Left lobe of liver (tissue), 2 donors: ENCODE measurements at places on chromosomes 12 and 14. TPM values are rescaled to one million over a fixed set of nuclear protein-coding genes. Genes with fewer than 3 reads are reported as not detected.
A peak's percentile ranks its signal among the peaks of the same experiment; 100 is the strongest.

Gene GPR162
- total RNA-seq = 1.3 TPM

Gene KRT71
- total RNA-seq = not detected

DNA sequence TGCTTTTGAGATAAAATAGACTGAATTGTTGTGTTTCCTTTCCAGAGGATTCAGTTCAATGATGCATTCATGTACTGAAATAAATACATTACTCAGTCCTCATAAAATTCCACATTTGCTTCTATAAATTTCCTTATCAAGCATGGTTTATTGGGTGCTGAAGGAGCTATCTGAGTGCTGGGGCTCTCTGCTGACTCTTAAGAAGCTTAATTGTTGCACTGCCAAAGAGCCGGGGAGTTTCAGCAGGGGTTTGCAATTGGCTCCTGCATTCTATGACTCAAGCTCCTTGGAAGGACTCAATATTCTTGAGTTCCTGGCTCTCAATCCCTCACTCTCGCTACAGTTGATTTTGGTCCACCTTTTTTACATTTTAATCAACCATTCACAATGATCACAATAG lies 69.8 kb upstream of the PYGL start:
- DNase-seq = no peak

Gene UNG
- 17.2 TPM for total RNA-seq

DNA sequence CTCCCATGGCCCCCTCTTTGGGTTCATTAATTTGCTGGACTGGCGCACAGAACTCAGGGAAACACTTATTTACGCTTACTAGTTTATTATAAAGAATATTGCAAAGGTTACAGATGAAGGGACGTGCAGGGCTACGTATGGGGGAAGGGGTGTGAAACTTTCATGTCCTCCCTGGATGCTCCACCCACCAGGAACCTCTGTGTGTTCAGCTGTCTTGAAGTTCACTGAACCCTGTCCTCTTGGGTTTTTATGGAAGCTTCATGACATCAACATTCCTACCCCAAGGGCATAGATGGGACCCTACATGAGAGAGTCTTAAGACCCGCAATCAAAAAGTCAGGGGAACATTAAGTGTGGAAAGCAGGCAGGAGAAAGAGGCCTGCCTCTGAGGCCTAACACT lies 58.1 kb downstream of the ADIPOR2 start:
- no peak for DNase-seq

Gene MMP14
- 10.9 TPM for total RNA-seq

DNA sequence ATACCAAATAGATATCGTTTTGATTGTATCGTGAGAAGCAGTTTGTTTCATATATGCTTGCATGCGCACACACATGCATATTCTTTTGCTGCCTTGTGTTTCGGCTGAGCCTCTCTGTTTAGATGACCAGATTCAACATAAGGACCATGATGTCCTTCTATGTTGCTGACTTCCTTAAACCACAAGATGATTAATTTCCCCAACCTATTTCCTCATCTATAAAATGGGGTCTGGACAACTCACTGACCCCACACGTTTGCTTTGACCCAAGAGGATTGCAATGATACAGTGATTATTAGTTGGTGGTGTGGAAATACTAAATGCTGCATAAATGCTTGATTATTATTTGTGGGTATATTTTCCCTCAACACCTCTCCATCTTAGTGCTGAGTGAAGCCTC lies 16.8 kb upstream of the FOS start:
- DNase-seq = no peak

Gene SRP54
- total RNA-seq = 41.0 TPM

- no peak for DNase-seq
These were observed 209.9 kb upstream of the GARIN2 start for GRCh38 chr14:66979101-66979974.

DNA sequence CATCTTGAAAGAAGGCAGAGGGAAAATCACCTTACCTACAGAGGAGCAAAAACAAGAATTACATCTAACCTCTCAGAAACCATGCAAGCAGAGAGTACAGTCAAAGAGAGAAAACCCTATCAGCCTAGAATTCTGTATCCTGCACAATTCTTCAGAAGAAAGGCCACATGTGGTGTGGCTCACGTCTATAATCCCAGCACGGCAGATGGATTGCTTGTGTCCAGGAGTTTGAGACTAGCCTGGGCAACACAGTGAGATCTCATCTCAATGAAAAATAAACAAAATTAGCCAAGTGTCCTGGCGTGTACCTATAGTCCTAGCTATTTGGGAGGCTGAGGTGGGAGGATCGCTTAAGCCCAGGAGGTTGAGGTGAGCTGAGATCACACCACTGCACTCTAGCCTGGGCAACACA lies 48.2 kb downstream of the ATF7 start:
- DNase-seq = no peak

Gene SMCO2
- not detected for total RNA-seq

DNA sequence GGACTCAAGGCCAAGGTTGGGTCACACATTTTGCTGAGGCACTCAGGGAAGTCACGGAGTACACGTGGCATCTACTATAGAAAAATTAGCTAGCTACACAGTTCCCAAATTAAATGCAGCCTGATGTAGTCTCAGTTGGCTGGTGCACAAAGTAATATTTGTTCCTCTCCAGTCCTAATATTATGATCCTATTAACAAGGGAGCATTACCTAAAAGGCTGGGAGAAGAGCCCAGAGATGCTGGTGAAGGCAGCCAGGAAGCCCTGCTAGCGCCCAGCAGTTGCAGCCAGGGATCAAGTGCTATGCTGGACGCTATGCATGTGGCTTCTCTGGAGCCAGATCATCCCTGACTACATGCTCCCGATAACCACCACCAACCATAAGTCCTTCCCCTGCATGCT lies 88.0 kb upstream of the GSC start:
- no peak for DNase-seq

- no peak for DNase-seq
These were observed 271.1 kb upstream of the G2E3 start for GRCh38 chr14:30287579-30288445.

Gene TMTC1
- 5.4 TPM for total RNA-seq

DNA sequence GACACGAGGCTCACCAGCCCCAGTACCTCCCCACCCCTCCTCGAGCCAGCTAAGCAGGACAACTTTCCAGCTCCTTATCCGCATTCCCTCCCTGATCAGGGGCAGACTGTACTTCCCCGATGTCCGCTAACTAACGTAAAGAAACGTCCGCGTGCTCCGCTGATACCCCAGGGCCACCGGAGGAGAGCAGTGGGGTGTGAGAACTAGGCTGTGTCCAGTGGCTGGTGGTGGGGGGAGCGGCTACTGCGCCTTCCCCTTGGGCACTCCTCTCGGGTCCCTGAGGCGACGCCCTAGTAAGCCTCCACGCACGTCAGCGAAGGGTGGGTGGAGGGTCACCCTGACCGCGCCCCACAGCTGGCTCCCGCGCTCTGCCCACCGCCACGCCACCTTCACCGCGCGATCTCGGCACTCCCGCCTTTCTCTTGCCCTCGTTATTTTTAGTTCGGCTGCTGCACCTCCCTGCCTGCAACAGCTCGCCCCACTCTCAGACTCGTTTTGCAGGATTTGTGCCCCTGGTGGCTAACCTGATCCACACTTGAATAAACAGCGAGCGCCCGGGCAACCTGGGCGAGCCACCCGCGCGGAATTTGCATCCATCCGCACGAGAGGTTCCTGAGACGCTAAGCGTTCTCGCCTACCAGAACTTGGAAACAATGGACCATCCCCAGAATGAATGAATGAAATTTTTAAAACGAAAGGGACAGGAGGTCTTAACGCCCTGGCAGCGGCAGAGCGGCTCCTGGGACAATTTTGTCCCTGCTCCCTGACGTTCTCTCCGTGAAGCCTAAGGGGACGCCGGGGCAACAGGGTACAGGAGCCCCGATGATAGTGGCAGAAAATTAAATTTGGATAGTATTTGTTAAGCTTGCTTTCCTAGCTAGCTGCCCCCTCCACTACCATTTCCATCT lies 6.9 kb upstream of the BMP4 start:
- DNase-seq = no peak

DNA sequence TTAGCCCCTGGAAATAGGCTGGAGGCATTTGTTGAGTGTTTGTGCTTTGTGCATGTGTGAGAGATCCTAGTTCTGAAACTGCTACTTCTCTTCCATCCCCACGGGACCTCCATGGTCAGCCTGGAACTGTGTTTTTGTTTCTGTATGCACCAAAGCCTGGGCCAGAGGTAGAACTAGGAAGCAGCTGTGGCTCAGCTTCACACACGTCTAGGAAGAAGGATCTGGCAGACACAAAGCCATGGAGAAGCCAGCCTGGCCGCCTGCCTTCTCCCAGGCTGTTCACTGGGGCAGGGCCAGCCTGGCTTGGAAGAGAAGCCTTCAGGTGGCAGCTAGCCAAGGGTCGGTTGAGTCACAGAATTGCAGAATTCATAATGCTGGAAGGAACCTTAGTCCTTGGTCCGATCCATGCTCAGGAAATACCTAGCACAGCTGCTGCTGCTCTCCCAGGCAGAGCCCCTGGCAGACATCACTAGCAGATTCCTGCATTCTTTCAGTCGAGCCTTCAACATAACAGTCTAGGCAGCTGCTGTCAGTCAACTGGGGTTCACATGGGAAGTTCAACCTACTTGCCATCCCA lies 27.0 kb downstream of the RIN3 start:
- peak; percentile 90 for DNase-seq

Gene INHBE
- total RNA-seq = 81.6 TPM

DNA sequence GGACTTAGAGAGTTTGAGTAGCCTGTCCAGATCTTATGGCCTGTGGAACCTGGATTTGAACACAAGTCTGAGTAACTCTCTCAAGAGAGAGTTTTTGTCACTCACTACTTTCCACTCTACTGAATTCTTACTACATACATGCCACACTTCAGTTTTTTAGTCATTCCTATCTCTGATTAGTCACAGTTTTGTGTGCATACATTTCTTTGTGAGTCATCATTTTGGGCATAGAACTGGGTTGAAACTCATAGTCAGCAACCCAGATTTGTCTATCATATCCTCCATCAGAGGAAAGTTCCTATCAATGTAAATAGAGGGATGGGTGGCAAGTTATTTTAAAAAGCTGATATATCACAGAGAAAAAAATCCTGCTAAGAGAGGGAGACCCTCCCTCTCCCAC lies 42.9 kb downstream of the FLRT2 start:
- DNase-seq = no peak

GRCh38 chr14:26765768-26766520 lies 168.1 kb upstream of the NOVA1 start:
- DNase-seq = peak; percentile 46

GRCh38 chr14:52329678-52330369 lies 15.7 kb downstream of the PTGER2 start:
- no peak for DNase-seq

- DNase-seq = no peak
These were observed at the start of gene TTC7B for GRCh38 chr14:90815822-90816662. Gene TTC7B, minus strand, starts transcription at chr14:90816430. Its CDS starts 135 bp downstream, at chr14:90816295.

DNA sequence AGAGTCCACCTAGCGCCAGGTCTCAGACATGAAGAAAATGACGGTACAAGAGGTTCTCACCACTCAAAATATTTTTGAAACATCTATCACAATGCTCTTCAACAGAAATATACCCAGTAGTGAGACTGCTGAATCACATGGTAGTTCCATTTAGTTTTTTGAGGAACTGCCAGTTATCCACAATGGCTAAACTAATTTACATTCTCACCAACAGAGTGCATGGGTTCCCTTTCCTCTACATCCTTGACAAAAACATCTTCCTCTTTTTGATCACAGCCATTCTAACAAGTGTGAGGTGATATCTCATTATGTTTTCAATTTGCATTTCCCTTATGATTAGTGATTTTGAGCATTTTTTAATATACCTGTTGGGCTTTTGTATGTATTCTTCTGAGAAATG lies 5.7 kb upstream of the GPR65 start:
- DNase-seq = no peak

Gene CD163
- total RNA-seq = 52.2 TPM

DNA sequence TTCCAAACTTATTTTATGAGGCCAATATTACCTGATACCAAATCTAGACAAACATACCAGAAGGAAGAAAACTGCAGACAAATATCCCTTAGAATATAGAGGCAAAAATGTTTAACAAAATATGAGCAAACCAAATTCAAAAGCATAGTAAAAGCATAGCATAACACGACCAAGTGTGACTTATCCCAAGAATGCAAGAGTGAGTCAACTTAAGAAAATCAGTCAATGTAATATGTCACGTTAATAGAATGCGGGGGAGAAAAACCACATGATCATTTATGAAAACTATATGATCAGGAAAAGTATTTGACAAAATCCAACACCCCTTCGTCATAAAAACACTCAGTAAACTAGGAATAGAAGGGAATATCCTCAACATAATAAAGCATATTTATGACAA lies 217.3 kb downstream of the ADGRD1 start:
- DNase-seq = no peak

GRCh38 chr12:11482955-11483354 lies 87.6 kb upstream of the PRB2 start:
- DNase-seq = no peak

GRCh38 chr14:33602396-33602795 lies 348.5 kb downstream of the EGLN3 start:
- no peak for DNase-seq

Gene ACRBP
- 3.2 TPM for total RNA-seq

DNA sequence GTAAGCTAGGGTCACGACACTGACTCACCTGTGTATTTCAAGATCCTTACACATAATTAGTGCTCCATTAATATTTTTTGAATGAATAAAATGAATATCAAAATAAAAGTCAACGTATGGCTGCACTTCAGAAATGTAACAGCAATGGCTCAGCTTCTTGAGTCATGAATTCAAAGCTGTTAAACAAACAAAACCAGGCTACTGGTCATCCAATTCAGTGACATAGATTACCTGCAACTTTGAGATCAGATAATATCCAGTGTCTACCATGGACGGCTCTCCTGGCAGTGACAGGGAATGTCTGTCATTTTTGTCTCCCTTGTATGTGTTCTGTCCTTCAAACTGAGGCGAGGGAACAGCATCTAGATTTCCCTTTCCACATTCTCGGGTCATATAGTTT lies 225.6 kb downstream of the EFCAB11 start:
- no peak for DNase-seq

Gene TC2N
- total RNA-seq = 1.5 TPM

DNA sequence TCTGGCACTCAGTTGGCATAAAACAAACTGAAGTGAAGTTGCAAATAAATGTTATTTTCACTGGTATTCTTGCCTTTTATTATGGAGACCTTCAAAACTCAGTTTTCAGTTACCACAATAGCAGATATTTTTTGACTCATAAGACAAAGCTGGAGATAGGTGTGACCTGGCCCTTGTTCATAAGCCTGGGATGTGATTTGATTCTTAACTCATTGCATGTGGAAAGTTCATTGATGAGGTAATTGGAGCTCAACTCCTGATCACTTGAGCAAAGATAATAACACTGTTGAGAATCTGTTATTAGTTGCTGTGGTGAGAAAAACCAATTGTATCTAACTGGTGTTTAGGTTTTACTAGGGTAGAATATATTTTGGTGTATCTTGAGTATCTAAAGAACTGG lies 105.1 kb downstream of the AEBP2 start:
- no peak for DNase-seq

- DNase-seq = no peak
These were observed 349 bp upstream of the FAM177A1 start for GRCh38 chr14:35045798-35046047.

GRCh38 chr14:76708771-76709170 lies 52.5 kb upstream of the VASH1 start:
- peak; percentile 42 for DNase-seq

Gene MORN3
- total RNA-seq = not detected

Gene ENDOU
- not detected for total RNA-seq

GRCh38 chr12:9372202-9372601 lies 164.0 kb upstream of the PZP start:
- no peak for DNase-seq
